ENCODE measurements at places on chromosomes 13 and 19.

- no peak for DNase-seq
These were observed 4.2 kb upstream of the CERS4 start for GRCh38 chr19:8204961-8205360.

- no peak for DNase-seq
These were observed 67.3 kb upstream of the MED4 start for GRCh38 chr13:48162217-48162616.

- DNase-seq: no peak
These were observed 18.6 kb downstream of the GRIK5 start for GRCh38 chr19:42051166-42052115.

DNA sequence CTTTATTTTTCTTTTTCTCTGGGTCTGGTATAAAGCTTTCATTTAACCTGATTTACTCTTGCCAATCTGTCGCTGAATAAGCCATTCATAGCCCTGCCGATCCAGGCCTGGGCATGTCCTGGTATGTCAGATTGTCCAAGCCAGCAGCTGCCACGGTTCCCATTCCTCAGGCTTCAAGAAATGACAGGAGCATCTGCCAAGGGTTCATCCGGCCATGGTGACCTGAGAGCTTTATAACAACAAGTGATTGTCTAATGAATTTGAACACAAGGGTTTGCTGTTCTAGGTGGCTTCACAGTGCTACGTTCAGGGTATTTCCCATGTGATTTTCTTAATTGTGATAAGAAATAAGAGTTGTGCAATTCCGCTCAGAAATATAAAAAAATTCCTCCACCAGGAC, 20.0 kb downstream of the PNMA8A start:
- DNase-seq: no peak

GRCh38 chr19:54266133-54266532, 9.1 kb upstream of the LILRB5 start:
- peak; percentile 30 for DNase-seq

GRCh38 chr13:100339411-100339940, 249.1 kb downstream of the GGACT start:
- DNase-seq: no peak

Measured in stimulated activated CD8-positive, alpha-beta memory T cell treated with anti-CD3 and anti-CD28 coated beads, Interleukin-4, amount 100 ng/mL, for 4 hours (primary cell).